ENCODE measurements at places on chromosomes 4 and X.
A peak's percentile ranks its signal among the peaks of the same experiment; 100 is the strongest.

- no peak for DNase-seq
Measured at GRCh38 chrX:128698573-128699181, 646.5 kb upstream of the ACTRT1 start.

GRCh38 chr4:19776929-19777328, 474.8 kb upstream of the SLIT2 start:
- DNase-seq = no peak

DNA sequence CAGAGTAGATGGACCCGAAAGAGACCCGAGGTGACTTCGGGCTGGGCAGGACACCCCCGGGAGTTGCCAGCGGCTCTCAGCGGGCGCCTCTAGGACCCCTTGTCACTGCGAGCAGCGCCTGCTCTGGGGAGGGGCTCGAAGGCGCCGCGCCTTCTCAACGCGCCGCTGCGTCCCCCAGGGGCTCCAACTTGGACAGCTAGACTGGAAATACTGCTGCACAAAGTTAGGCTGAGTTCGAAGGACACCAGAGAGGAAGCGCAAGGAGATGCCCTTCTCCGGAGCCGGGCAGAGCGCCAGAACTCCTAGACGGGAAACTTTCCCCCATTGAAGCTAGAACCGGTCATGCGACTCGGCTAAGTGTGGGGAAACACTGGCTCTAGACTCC, 493 bp upstream of the KCNIP4 start:
- no peak for DNase-seq

DNA sequence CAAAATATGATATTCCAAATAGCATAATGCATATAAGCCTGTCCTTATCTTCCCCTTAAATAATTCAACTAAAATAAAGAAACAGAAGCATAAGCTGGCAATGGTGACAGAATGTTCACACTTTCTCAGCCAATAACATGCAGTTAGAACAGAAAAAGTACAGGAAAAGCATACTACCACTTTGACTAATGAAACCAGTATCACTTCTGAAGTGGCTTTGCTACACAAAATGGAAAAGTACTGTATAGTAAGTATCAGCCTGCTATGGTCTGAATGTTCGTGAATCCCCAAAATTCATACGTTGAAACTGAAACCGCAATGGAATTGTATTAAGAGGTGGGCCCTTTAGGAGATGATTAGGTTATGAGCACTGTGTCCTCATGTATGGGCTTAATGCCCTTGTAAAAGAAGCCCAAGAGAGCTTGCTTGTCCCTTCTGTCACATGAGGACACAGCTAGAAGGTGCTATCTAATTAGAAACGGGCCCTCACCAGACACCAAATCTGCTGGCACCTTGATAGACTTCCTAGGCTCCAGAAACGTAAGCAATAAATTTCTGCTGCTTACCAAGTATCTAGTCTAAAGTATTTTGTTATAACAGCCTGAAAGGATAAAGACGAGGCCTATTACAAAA, 102.6 kb downstream of the PRDM5 start:
- no peak for DNase-seq

- DNase-seq = no peak
Measured at GRCh38 chrX:97909245-97909644, 1025.5 kb downstream of the RPA4 start.

DNA sequence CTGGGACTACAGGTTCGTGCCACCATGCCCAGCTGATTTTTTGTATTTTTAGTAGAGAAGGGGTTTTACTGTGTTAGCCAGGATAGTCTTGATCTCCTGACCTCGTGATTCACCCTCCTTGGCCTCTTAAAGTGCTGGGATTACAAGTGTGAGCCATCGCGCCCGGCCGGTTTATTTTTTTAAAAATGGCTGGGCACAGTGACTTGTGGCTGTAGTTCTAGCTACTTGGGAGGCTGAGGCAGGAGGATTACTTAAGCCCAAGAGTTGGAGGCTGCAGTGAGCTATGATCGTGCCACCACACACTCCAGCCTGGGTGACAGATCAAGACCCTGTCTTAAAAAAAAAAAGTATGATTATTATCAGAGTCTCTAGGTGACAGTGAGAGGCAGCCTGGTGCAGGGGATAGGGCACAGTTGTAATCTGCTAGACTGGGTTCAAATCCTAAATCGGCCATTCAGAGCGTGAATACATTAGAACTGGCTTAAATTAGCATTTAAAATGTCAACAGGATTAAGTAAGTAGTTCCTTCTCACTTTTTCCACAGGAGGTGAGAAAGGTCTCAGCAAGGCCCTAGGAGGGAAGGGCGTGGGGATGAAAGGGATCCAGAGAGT, 435 bp upstream of the MGST2 start:
- no peak for DNase-seq

DNA sequence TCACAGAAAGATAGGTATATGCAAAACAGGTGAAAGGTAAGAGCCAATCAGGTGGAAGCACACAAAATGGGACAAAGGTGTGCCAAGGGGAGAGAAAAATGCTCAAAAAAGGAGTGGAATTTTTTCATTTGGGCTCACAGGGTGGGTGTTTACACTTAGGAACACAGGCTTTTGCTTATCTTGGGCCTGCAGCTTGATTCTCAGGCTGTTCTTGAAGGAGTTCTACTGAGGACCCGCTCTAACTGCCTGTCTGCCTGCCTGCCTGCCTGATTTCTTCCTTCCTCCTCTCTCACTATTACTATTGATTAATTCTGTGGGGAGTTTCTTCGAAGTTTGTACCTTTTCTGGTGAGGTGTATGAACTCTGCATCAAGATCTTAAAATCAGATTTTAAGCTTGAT, 120.3 kb upstream of the CTSO start:
- no peak for DNase-seq

DNA sequence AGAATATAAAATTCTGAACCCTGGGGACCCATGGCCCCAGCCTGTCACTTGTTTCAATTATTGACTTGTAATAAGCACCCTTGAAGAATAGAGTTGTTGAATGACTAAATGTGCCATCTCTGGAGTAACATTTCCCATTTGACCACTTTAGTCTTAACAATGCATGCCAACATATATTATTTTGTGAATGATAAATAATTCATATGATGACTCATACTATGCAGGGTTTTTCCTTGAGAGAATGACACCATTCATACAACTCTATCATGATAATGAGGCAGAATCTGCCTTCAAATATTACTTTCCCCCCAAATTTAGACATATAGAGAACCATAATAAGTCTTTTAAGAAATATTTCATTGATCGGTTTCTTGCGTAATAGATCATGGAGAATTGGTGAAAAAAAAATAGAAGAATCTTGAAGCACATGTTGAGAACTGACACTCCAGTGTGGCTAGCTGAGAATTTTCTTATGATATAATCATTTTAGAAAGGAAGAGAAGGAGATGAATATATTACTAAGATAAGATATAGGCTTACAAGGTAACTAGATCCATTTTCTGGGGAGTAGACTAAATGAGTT, 404.5 kb downstream of the GRXCR1 start:
- no peak for DNase-seq

DNA sequence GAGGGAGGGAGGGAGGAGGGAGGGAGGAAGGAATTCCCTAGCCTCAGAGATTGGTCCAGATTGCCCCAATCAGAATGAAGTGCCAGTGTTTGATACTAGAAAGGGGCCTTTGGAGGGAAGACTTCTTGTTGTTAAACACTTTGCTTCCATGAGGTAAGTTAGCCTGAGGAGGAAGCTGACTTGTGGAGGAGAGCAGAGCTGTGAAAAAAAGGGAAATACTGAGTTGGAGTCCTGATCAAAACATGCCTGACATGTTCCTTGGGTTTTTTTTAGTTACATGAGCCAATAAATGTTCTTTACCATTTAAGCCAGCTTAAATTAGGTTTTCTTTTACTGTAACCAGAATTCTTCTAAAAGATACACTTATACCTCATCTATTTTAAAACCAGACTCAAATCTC, 57.6 kb downstream of the GSX2 start:
- no peak for DNase-seq

GRCh38 chrX:40108959-40109287, 11.2 kb upstream of the BCOR start:
- peak; percentile 53 for DNase-seq
